ENCODE measurements at places on chromosomes 16 and 17. TPM values are rescaled to one million over a fixed set of nuclear protein-coding genes. Genes with fewer than 3 reads are reported as not detected.

Gene KLHL10
- not detected for total RNA-seq

DNA sequence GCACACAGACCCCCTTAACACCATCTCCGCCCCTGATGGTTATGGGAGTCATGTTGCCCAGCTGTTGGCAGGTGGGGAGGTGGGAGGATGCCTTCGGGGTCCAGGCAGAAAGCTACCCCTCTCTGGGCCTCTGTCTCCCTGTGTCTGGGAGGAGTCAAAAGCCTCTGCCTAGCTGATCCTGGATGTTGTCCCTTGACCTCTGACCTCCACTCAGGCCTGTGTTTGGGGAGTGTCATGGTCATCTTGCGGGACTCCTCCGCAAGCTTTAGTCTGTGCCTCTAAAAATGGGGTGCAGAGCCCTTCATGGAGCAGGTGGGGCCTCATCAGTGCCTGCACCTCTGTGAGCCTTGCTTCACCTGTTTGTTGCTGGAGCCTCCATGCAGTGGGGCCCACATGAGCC is 3.8 kb downstream of the LLGL1 start:
- DNase-seq: no peak

DNA sequence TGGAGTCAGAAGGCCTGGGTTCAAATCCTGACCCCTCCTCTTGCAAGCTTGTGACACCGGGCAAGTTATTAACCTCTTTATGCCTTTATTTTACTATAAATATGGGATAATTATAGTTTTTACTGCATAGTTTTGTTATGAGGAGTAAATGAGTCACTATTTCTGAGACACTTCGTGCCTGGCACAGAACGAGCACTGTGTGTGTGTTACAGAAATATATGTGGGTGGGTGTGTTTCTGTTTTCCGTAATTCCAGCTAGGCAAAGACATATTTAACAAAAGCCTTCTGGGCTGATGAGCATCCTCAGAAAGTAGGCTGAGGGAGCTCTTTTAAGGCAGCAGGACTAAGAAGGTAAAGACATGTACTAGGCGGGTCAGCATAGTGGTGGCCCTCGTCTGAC is 417.9 kb downstream of the MAF start:
- no peak for DNase-seq

Gene NPIPB9
- 0.99 TPM for total RNA-seq

DNA sequence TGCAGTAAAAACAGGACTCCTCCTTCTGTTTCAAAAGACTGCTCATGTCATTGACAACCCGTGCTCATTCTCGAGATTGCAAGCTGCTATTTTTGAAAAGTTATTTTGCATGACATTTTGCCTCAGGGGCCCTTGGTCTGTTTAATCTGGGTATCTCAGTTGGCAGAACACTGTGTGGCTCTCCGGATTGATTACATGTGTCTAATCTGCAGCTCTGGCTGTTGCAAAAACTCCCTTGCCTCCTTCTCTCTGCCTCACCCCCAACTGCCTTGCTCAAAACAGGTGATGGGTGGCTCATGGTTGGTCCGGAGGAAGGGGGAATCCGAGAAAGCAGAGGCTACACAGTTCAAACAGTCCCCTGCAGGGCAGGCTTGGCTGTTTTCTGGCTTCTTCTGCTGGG is 25.3 kb downstream of the GINS3 start:
- no peak for DNase-seq

DNA sequence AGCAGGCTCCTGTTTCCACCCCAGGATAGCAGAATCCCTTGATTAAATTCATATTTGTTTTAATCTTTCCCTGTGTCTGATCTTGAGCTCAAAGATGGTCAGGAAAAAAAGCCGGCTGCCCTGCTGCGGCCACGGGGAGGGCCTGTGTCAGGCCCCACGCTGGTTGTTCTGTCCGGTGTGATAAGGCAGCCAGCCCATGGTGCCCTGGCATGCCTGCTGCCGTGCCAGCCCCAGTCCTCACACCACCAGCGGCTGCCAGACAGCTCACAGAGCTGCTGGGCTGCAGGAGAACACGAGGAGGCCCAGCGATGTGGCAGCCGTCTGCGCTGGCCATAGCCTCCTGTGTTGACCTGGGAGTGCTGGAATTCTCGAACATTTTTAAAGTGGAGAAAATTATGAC is 34.7 kb upstream of the BRD7 start:
- DNase-seq: no peak

DNA sequence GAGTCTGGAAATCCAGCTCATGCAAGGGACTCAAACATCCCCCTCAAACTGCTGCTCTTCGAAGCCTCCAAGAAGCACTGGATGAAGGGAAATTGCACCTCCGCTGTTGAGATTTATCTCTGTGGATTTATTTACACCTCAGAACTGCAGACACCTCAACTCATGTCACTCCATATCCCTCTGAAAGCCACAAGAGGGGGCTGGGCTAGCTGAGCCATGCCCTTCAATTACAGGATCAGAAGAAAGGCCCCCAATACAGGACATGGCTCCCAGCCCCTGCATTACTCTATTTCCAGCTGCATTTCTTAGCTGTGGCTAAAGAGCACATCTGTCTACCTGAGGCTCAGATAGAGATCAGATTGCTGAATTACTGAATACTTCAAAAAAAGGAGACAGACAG is 103.1 kb upstream of the DYNLRB2 start:
- DNase-seq: no peak

DNA sequence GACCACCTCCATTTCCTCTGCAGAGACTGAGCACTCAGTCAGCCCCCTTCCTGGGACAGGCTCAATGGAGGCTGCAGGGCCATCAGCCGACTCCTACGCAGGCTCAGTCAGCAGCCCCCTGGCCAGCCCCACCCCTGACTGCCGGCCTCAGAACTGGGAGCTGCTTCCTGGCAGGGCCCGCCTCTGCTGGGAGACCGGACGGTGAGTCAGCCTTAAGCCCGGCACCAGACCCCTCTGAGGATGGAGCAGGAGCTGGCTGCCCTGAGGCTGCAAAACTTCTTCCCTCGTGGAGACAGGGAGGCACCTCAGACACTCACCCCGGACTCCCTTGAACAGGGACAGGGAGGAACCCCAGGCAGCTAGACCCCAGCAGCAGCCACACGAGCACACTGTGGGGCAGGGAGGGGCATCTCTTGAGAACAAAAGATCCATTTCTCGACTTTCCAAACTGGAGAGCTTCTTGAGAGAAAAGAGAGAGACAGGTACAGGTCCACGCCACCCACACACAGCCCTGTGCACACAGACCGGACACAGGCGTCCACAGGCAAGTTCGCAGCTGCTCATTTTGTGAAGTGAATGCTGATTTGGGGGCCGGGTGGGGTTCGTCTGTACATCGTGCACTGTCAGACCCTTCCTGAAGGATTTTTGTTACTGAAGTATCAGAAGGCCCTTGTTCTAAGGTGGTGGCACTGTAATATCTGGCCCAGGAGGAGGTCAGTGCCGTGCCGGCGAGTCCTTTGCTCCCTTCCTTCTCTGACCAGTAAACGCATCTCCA is 1.3 kb upstream of the TUBB3 start:
- peak; percentile 78 for DNase-seq

Gene LGALS9B
- not detected for total RNA-seq

DNA sequence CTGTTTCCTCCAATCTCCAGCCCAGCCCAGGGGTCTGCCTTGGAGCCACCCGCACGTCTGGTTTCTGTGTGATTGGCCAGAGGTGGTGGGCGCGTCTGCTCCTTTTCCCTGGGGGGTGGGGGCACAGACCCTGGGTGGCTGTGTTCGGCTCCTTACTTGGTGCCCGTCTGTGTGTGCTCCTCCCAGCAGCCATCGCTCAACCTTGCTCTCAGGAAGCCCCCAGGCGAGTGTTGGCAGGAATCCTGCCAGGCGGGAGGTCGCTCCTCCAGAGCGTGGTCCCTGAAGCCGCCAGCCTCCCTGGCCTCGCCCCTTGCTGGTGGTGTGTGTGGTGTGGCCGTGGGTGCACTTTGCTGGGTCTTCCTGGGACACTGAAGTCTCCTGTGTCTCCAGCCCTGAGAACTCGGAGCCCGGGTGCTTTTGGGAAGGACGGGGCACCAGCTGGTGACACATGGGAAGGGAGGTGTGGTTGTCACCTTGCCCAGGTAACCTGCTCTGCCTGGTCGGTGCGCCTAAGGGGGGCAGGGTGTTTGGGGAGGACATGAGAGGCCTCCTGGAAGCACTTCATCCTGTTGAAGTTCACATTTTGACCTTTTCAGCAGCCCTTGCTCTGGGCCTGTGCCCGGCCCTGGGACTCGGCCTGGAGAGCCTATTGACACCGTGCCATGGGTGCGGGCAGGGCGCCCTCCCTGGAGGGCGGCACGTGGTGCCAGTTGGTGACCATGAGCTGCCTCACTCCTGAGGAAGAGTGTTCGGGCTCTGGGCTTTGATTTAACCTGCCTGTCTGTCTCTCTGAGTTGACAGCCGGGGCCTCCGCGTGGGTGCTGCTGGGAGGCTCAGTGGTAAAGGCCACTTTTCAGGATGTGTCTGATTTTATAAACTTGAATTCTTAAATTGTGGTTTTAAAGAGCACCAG is 49.0 kb upstream of the ZNF750 start:
- no peak for DNase-seq

- no peak for DNase-seq
Observed at GRCh38 chr16:72442385-72443158, 270.6 kb upstream of the PMFBP1 start.

Gene SLC6A2
- not detected for total RNA-seq

Gene SCIMP
- total RNA-seq: not detected

Gene METTL26
- total RNA-seq: 101 TPM

- no peak for DNase-seq
Observed at GRCh38 chr17:59778996-59779395, 71.5 kb downstream of the VMP1 start.

DNA sequence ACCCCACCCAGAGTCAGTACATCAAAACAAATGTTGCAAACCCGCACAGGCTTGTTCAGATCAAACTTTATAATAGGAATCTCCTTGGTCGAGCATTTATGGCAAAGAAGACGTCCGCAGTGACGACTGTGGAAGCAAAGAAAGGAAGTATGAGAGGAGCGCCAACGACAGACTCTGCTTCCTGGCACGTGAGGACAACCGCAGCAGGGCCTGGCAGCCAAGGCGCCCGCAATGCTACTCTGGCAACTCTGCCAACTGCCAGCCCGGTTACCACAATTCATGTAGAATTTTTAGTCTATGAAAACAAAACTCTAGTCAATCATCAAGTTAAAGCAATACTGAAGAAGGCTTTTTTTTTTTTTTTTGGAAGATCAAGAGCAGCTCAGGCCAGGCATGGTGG is 24.8 kb downstream of the CYB5D2 start:
- DNase-seq: no peak

- DNase-seq: no peak
Observed at GRCh38 chr17:17110520-17110919, 68.3 kb downstream of the MPRIP start.

GRCh38 chr16:58651965-58652348 is 22.3 kb upstream of the CNOT1 start:
- no peak for DNase-seq
